Right renal cortex interstitium (tissue), 3 donors: ENCODE measurements at places on chromosomes 6 and 20. TPM values are rescaled to one million over a fixed set of nuclear protein-coding genes. Genes with fewer than 3 reads are reported as not detected.

Gene TBXT
- not detected for polyA plus RNA-seq

Gene FAM83C
- 0.06 TPM for polyA plus RNA-seq

Gene ERMARD
- polyA plus RNA-seq = 37.9 TPM

GRCh38 chr6:134003542-134003951, 48.9 kb downstream of the SLC2A12 start:
- no peak for DNase-seq

GRCh38 chr6:125258651-125259353, 43.0 kb downstream of the HDDC2 start:
- no peak for DNase-seq

GRCh38 chr6:70652216-70652615, 15.5 kb upstream of the SMAP1 start:
- DNase-seq = no peak

- no peak for DNase-seq
Measured at GRCh38 chr6:100665041-100665380, 200.3 kb upstream of the SIM1 start.

DNA sequence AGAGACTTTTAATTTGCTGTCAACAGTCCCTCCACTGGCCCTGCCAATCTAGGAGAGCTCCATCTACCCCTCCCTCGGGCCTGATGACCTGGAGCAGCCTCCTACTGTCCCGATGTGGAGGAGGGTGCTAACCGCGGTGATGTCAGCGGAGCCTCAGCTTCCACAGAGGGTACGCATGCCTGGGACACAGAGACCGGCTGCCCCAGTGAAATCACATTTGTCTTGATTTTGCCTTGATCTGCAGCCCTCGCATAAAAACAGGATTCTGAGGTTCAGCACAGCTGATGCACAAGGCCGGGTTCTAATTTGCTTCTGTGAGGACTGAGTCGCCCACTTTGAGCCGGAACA, 77.6 kb downstream of the STK35 start:
- DNase-seq = no peak
